ENCODE measurements at places on chromosomes 4 and X.

- DNase-seq: no peak
Observed at GRCh38 chr4:56768316-56768715, 53.2 kb downstream of the SPINK2 start.

GRCh38 chrX:32525234-32525633 lies 686.1 kb downstream of the DMD start:
- DNase-seq: no peak

GRCh38 chrX:155767876-155768769 lies 113.0 kb upstream of the VAMP7 start:
- DNase-seq: no peak

GRCh38 chr4:83389037-83389720 lies 54.5 kb upstream of the HPSE start:
- DNase-seq: no peak

DNA sequence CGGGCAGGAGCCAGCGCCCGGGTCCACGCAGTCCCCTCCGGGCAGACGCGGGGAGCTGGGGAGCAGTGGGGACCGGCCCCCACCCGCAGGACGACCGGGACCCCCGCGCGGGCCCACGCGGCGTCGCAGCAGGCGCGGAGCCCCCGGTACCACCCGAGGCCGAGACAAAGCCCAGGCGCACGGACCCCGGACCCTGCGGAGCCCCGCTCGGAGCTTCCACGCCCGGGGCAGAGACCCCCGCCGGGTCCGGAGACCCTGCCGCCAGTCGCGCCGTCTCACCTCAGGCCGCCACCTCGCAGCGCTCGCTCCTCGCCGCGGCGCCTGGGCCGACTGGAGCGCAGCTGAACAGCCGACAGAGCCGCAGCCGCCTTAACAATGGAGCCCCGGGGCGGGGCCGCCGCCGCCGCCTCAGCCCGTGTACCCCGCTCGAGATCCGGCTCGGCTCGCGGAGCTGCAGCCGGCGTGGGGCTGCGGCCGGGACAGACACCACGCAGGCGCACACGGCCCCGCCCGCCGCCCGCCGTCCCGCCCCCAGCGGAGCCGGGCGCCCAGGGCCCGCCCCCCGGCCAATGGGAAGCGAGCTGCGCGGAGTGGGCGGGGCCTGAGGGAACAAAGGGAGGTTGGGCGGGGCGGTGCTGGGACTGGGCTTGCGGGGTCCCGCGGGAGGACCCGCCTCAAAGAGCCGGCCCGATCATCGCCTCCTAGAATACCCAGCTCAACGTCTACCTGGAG lies at the start of gene AFAP1:
Gene AFAP1, minus strand, starts transcription at position 485 of the 732 bp plus-strand sequence. CDS start 67,783 bp downstream, outside the sequence.
- peak; percentile 81 for DNase-seq

- no peak for DNase-seq
Observed at GRCh38 chrX:9728261-9728660, 37.4 kb downstream of the GPR143 start.

DNA sequence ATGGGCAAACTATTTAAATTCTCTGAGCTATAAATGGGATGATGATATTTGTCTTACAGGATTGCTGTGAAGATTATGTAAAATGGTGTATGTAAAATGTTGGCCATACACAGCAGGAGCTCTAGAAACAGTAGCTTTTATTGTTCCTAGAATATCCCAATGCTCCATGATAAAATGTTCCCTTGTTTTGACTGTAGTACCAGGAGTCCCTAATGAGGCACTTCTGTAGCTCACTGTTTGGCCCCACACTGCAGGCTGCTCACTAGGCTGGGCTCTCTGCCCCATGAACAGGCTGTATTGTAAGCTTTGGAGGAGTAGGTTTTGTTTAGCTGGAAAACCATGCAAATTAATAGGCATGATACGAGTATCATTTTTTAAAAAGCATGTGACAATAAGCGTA lies 3.3 kb upstream of the FGA start:
- no peak for DNase-seq

- DNase-seq: no peak
Observed at GRCh38 chr4:10108818-10109783, 7.5 kb downstream of the WDR1 start.

DNA sequence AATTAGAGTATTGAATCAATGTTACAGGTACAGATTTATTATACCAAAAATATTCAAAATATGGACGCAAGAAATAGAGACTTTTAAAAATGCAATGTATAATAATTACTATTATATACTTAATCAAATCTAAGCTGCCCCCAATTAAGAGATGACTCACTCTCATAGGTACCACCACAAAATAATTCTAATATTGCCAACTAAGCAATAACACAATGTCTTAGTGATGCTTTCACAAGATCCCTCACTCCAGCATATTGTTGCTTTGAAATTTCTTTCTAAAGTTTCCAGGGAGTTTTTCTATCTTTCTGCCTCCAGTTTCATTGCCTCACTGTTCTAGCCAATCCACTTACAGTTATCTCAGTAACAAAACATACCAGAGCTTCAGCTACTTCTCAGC lies 270.0 kb upstream of the PABPC4L start:
- DNase-seq: no peak

DNA sequence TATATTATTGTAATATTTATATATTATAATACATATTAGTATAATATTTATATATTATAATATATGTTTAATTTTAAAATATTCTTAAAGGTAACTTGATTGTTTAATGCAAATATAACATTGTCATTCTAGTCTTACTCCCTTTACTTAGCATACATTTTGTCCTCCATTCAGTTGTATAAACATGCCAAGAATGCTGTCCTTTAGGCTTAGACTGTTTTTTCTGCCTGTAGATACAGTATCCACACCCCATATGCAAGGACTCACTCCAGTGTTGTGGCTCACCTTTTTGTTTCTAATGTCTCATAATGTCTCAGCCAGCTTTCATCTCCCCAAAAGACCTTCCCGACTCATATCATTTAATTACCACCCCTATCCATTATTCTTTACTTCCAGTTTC lies 2110.0 kb downstream of the PCDH7 start:
- DNase-seq: no peak

DNA sequence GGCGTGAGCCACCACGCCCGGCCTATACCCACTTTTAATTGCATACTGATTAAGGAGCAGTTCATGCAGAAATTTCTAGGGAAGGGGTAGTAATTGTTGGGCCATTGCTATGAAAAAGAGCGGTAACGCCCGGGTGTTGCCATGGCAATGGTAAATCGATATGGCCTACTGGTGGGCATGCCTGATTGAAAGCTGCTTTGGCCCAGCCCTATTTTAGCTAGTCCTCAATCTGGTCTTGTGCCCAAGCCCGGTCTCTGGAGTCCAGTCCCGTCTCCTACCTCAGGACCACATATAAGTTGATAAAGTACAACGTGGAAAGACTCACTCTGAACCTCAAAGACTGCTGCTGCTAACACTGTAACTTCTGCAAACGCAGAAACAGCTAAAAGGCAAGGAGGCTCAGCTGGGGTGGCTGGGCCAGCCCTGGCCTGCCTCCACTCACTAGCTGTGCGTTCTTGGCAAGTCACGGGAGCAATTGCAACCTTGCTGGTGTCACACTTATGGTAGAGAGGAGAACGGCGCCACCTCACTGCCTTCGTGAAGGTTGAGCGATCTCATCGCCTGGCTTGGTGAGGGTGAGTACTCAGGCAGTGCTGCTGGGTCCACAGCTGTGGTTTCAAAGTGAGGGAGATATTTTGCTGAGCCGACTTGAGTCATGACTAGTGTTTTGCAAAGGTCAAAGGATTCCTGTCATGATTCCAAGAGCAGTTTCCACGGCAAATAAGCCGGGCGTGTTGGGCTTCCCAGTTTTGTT lies 57.0 kb upstream of the GRPEL1 start:
- no peak for DNase-seq

- DNase-seq: no peak
Observed at GRCh38 chr4:37561196-37561802, 124.9 kb downstream of the RELL1 start.

GRCh38 chr4:140754918-140755773 lies 1.0 kb downstream of the TBC1D9 start:
- no peak for DNase-seq

- DNase-seq: no peak
Observed at GRCh38 chr4:180436361-180436760, 1806.8 kb upstream of the TENM3 start.

DNA sequence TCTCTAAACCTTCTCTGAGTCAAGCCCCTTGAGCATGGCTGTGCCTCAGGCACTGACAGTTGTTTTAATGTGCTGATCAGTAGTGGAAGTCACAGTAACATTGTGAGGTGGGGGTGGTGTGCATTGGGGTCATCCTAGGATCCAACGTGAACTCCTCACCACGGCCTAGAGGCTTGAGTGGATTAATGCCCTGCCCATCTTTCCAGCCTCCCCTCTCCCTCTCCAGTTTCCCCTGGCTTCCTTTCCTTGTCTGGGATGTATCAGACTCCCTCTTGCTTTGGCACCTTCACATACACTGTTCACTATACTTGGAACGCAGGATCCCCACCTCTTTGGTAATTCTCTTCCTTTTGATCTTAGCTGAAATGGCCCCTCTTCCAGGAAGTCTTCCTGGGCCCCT lies 13.3 kb upstream of the PJA1 start:
- DNase-seq: no peak

DNA sequence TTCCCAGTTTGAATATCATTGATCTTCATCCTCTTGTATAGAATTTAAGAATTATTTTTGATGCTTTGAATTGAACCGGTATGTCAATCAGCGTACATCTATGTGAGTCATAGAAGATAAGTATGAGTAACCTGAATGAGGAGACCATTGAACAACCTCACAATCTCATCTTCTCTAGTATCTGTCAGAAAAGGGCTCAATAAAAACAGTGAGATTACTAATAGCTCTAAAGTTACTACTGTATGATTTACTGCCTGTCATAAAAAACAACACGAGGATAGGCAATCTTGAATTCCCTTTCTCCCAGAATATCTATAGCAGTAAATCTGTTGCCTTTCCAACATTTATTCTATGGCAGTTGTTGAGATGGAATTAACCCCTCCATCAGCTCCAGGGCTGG lies 36.1 kb downstream of the PHOX2B start:
- DNase-seq: no peak

DNA sequence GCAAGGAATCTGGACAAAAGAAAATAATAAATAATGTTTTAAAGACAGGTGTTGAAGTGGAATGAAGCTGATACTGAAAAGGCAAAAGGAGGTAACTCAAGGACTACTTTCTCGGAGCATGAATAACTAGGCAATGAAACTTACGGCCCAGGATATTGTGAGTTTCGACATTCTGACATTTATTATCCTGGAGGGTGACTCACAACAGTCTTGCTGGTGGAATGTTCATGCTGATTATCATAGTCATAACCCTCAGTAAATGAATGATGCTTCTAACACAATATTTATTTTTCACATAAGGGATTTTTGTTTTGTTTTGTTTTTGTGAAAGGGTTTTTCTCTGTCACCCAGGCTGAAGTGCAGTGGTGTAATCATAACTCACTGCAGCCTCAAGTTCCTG lies 147.0 kb upstream of the HPGD start:
- DNase-seq: no peak

DNA sequence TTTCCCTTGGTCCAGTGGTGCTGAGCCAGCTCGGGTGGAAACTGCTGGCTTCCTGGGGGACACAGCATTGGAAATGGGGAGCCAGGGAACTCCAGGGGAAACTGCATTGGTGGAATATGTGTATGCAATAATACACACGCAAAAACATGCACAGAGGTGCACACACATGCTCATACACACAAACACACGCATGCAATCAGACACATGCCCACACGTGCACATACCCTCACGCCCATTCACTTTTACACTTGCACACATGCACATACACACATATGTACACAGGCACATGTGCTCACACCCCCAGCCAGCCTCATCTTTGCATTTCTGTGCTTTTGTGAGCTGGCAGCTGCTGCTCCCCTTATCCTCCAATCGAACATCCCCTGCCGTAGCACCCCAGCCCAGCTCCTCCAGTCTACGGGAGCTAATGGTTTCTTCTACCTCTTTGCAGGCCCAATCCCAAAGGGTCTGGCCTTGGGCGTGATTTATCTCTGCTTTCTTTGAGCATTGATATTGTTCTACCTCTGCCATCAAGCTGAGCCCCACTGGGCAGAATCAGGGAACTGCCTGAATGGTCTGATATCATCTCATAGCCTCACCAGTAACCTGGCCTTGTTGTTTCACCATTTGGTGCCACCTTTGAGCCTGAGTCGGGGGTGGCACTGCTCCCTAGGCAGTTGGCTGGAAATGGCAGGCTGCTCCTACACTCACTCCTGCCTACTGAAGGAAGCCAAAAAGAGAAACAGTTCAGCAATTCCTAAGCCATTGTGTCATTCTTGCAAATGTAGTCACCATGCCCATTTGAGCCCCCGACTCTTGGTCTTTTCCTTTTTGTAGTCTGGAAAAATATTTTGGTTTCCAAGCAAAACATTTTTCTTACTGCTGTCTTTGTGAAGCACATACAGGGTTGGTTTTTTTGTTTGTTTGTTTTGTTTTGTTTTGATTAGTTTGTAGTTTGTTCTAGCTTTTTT lies 104.4 kb upstream of the MAMLD1 start:
- DNase-seq: no peak

DNA sequence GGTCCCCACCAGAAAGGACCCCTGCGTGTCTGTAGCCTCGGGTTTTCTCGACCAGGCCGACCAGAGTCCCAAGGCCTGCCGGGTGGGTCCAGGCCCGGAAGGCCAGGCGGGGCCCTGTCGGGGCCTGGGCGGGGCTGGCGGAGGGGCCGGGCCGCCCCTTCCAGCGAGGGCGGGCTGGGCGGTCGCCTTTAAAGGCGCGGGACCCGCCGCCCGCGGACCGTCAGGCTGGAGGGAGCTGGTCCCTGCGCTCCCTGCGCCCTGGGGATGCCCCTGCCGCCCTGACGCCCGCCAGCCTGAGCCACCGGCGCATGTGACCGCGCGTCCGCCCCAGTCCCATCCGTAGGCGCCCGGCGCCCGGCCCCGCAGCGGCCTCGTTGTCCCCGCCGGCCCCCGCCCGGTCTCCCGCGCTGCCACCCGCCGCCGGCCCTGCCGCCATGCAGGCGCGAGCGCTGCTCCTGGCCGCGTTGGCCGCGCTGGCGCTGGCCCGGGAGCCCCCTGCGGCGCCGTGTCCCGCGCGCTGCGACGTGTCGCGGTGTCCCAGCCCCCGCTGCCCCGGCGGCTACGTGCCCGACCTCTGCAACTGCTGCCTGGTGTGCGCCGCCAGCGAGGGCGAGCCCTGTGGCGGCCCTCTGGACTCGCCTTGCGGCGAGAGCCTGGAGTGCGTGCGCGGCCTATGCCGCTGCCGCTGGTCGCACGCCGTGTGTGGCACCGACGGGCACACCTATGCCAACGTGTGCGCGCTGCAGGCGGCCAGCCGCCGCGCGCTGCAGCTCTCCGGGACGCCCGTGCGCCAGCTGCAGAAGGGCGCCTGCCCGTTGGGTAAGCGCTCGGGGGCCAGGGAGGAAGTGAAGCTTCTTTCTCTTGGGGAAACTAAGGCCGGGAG lies at the start of gene HTRA3:
Gene HTRA3, plus strand, starts transcription at position 220 of the 883 bp plus-strand sequence. Its CDS starts 215 bp downstream, at position 435.
- DNase-seq: no peak

GRCh38 chr4:1501754-1502500 lies 95.7 kb upstream of the NKX1-1 start:
- no peak for DNase-seq

- no peak for DNase-seq
Observed at GRCh38 chr4:182268966-182269365, 25.8 kb downstream of the TENM3 start.
